ENCODE measurements at places on chromosomes 2 and 18.

GRCh38 chr18:42131066-42131929 is 176.3 kb downstream of the PIK3C3 start:
- DNase-seq: no peak
- H3K4me1 ChIP-seq: no peaks in the 10 kb centered on the region
- H3K4me3 ChIP-seq: no peak overlapping the region
- H3K36me3 ChIP-seq: no peaks in the 10 kb centered on the region

GRCh38 chr2:64298161-64298560 is 153.9 kb upstream of the PELI1 start:
- H3K4me3 ChIP-seq: no peak overlapping the region
- no peaks in the 10 kb centered on the region for H3K36me3 ChIP-seq
- DNase-seq: no peak
- H3K27me3 ChIP-seq: 0 out of 2 replicates have a peak, but pooled peaks cover 3% of the 10 kb centered on the region
- H3K4me1 ChIP-seq: no peaks in the 10 kb centered on the region
- H3K27ac ChIP-seq: no peak overlapping the region

DNA sequence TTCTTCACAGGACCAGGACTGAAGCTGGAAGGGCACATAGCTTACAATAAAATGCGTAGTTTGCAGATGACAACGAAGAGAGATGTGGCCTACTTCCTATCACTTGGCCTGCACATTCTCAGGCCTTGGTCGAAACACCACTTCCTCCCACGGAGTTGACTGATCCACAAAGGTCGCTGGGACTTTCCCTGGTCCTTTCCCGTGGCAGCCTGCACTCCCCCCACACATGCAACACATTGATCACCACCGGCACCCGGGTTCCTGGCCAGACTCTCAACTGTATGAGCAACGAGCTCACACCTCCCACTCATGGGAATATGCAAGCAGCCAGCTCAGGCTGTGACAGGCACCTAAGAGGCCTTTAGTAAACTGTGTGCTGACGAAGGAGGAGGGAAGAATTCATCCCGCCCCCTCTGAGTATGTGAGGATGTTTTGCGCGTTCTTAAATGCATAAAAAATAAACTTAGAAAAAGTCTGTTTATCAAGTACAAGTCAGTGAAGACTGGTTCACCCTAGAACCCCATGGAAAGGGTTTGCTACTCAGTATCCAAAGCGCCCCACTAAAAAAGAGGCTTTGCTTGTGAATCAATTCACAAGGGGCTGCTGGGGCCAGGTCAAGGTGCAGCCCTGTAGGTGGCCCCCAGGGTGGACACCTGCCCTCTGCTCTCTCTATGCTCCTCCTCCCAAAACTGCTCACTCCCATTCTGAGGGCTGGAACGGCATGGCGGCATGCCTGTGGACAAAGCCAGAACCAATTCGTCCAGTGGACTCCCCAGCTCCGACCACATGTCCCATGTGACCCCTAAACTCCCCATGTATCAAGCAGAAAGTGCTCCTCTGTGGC is 154.3 kb downstream of the EIPR1 start:
- no peak overlapping the region for H3K4me3 ChIP-seq
- no peak for DNase-seq
- no peaks in the 10 kb centered on the region for H3K36me3 ChIP-seq
- H3K4me1 ChIP-seq: no peaks in the 10 kb centered on the region
- no peak overlapping the region for H3K27ac ChIP-seq
- H3K27me3 ChIP-seq: no peaks in the 10 kb centered on the region

- peaks cover 54% of the 10 kb centered on the region for H3K4me1 ChIP-seq
- H3K4me3 ChIP-seq: no peak overlapping the region
- H3K27me3 ChIP-seq: no peaks in the 10 kb centered on the region
- peak overlapping the region; percentile 57 for H3K27ac ChIP-seq
These were observed 90.9 kb downstream of the ACVR1 start for GRCh38 chr2:157785200-157785599.

DNA sequence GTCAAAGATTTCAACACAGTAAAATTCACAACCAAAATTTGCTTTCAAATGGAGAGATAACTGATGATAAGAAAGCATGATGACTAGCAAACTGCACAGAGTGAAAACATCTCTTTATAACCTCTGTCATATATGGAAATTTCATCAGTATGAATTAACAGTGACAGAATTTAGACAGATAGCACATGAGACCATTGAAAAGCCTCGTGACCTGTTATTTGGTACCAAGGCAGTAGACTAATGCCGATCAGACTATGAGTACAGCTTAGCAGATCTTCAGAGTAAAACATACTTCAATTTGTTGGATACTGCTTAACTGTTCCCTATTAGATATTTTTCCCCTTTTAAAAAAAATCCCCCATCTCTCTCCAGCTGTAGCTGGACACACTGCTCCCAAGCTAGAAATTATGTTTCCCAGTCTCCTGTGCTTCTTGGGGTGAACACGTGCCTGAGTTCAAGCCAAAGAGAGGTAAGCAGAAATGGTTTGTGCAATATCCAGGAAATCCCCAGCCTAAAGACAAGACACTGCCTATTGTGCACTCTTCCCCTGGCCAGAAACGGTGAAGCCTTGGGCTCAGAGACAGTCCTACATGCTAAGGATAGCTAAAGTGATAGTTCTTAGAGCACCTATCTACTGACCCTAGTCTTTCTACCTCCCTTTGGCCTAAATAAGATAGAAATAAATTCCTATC is 256.1 kb downstream of the NCKAP5 start:
- no peaks in the 10 kb centered on the region for H3K36me3 ChIP-seq
- H3K27ac ChIP-seq: no peak overlapping the region
- H3K4me3 ChIP-seq: no peak overlapping the region
- H3K4me1 ChIP-seq: no peaks in the 10 kb centered on the region

- no peak overlapping the region for H3K4me3 ChIP-seq
- no peaks in the 10 kb centered on the region for H3K27me3 ChIP-seq
- H3K4me1 ChIP-seq: 0 out of 2 replicates have a peak, but pooled peaks cover under 1% of the 10 kb centered on the region
- no peaks in the 10 kb centered on the region for H3K36me3 ChIP-seq
These were observed 7.6 kb upstream of the TRIB2 start for GRCh38 chr2:12709207-12709522.

DNA sequence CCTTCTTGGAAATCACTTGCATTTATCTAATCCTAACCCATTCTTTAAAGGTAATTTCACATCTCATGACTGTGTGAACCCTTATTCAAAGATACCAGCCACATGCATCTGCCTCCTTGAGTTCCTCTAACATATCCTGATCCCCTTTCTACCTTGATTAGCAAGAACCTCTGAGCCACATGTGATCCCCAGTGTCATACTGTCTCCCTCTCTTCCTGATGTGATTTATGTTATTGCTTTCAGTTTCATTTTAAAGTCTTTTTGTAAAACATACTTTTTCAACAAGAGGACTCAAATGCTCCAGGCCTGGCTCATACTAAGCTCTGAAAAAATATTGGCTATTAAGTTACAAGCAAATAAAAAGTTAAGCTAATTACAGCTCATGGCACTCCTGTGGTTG is 470.1 kb downstream of the DLGAP1 start:
- H3K27me3 ChIP-seq: no peaks in the 10 kb centered on the region
- H3K4me3 ChIP-seq: no peak overlapping the region
- no peak overlapping the region for H3K27ac ChIP-seq
- no peak for DNase-seq
- H3K4me1 ChIP-seq: no peaks in the 10 kb centered on the region

- DNase-seq: no peak
- no peak overlapping the region for H3K4me3 ChIP-seq
- peaks cover 62% of the 10 kb centered on the region for H3K4me1 ChIP-seq
- H3K36me3 ChIP-seq: no peaks in the 10 kb centered on the region
- H3K27ac ChIP-seq: no peak overlapping the region
These were observed 87.2 kb downstream of the PHLPP1 start for GRCh38 chr18:62802523-62802922.

DNA sequence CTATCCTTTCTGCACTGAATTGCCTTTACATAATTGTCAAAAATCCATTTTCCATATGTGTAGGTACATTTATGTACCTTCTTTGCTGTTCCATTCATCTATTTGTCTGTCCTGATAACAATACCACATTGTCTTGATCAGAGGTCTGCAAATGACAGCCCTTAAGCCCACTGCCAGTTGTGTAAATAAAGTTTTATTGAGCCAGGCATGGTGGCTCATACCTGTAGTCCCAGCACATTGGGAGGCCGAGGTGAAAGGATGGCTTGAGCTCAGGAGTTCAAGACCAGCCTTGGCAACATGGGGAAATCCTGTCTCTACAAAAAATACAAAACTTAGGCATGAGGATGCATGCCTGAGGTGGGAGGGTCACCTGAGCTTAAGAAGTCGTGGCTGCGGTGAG is 121.0 kb downstream of the TFCP2L1 start:
- no peaks in the 10 kb centered on the region for H3K36me3 ChIP-seq
- H3K4me1 ChIP-seq: no peaks in the 10 kb centered on the region
- DNase-seq: no peak
- no peak overlapping the region for H3K4me3 ChIP-seq
- H3K27ac ChIP-seq: no peak overlapping the region

All from GM23338 (cell line).